ENCODE measurements at places on chromosomes 2 and 18.

GRCh38 chr18:11807233-11807632, 44.0 kb upstream of the CHMP1B start:
- no peak for DNase-seq

DNA sequence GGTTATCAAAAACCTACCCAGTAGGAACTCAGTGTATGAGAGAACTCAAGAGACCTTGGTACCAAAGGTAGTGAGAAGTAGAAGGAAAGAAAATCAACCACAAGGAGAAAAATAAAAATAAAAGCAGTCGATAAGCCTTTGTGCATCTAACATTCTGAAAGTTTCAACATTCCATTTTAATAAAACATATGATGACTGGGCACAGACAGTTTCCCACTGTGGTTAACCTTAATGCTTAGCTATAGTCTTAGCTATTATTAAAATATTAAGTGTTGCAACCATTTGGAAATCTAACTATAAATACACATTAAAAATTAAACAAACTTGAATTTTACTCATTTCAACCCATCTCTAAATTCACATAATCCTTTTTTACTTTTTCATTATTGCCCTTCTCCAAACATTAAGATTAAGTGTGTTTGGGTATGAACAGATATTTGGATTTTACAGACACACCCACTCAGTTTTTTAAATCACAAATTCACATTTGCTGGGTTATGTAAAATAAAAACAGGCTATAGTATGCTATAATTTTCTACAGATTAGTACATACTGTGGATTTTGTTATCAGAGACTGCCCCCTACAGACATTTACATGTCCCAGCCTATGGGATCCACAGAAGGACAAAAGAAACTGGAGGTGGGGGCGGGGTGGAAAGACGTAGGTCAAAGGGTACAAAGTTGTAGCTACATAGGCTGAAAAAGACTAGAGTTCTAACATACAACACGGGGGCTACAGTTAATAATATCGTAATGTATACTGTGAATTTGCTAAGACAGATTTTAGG, 32.8 kb downstream of the SRBD1 start:
- DNase-seq, result no peak

DNA sequence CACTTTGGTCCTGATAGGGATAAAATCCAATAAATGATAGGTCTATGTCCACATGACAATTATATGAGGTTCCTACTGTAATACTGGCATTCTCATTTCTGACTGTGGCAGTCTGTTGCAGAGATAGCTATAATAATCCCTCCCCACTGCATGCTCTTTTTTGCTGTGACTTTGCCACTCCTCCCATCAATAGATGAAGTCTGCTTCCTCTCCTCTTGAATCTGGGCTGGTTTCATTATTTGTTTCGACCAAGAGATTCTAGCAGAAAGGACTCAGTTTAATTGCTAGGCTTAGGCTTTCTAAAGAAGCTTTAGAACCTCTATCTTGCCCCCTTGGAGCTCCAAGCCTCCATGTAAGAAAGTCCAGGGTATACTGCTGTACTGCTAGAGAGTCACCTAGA, 23.3 kb upstream of the CREB1 start:
- no peak for DNase-seq

GRCh38 chr2:73292906-73293533, 328 bp downstream of the EGR4 start:
- DNase-seq, result peak; percentile 5

DNA sequence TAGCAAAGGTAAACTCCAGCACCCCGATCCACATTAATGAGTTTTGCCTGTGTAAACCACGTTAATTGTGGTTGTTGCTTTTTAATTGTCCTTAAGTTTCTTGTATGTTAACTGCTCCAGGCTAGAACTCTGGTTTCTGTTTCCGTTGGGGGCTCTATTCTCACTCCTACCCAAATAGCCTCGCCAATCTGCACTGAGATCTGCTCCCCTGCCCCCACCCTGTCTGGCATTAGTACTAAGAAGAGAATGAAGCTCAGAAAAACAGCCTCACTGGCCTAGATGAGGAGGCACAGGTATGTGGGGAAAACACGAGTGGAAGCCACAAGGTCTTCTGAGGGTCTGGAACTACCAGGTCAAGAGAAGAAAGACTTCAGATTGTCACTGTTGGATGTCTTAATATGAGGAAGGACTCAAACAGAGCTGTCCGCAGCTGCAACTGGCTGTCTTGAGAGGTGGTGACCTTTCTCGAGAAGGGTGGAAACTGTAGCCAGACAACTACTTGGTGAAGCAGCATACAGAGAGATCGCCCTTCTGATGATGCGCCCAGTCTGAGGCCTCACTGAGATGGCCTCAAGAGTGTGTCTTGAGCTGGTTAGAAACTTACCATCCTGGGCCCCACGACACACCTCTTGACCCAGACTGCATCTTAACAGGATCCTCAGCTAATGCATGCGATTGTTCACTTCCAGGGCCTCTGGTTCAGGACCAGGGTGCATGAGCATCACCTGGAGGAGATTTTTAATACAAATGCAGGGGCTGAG, 73.1 kb downstream of the TGOLN2 start:
- DNase-seq, result no peak

GRCh38 chr2:25268139-25268538, 73.6 kb downstream of the DNMT3A start:
- DNase-seq, result no peak

- no peak for DNase-seq
Measured at GRCh38 chr2:70045405-70045804, 41.9 kb upstream of the PCBP1 start.

- no peak for DNase-seq
Measured at GRCh38 chr2:239506101-239506857, 105.5 kb upstream of the HDAC4 start.

DNA sequence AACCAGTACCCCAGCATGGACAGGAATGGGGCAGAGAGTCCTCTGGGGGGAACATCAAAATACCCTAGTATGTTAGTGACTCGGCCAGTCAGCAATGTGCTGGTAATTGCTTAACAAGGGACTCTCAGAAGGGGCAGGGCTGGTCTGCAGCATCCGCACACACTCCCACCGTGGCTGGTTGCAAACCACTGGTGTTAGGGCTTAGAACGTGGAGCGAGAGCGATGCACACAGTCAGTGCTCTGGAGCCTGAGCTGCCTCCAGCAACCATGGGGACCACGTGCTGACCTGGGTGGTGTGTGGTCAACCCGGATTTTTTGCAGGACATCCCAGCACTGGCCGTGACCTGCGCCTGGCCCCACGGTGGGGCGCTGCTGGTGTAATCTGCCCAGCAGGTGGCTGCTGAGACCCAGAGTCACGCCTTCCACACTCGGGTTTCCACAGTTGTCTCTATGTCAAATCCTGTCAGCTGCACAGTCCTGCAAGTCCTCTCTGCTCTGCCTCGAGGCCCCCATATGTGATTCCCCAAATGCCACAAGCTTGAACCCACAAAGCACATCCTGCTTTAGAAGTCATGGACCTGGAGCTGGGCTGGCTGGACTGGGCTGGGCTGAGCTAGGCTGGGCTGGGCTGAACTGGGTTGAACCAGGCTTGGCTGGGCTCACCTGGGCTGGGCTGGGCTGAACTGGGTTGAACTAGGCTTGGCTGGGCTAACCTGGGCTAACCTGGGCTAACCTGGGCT, 50.6 kb upstream of the GPC1 start:
- no peak for DNase-seq

DNA sequence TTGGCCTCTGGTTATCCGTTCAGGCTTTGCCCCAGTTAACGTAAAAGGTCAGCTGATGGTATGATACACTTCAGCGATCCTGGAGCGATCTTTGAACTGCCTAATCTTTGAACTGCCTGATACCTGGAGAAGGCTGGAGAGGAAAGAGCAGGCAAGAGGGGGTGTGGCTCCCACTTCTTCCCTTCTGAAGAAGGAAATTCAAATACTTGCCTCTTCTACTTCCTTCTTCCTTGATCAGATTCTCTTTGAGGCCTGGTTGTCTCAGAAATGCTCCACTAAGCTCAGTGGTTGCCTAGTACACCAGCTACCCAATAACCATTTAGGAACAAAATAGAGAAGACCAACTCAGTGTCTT, 619 bp downstream of the GALM start:
- no peak for DNase-seq

GRCh38 chr2:99634234-99634633, 144.4 kb upstream of the REV1 start:
- DNase-seq, result no peak

GRCh38 chr2:70688427-70688826, 79.6 kb downstream of the ADD2 start:
- DNase-seq, result no peak

DNA sequence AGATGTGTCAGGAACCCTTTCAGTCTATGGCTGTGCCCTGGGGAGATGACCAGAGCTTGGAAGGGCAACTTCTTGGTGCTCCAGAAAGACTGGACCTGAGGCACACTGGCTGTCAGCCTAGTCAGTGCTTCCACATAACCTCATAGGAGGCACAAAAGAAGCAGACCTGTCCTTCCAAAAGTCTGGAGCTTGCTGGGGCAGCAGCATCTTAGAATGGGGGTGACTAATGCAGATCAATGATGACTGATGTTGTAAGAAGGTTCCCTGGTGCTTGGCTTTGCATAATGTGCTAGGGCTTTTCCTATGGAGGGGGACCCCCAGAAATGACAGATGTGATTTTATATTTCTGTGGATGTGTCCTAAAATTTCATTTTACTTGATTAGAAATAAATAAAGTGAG, 255.7 kb upstream of the THUMPD2 start:
- no peak for DNase-seq

DNA sequence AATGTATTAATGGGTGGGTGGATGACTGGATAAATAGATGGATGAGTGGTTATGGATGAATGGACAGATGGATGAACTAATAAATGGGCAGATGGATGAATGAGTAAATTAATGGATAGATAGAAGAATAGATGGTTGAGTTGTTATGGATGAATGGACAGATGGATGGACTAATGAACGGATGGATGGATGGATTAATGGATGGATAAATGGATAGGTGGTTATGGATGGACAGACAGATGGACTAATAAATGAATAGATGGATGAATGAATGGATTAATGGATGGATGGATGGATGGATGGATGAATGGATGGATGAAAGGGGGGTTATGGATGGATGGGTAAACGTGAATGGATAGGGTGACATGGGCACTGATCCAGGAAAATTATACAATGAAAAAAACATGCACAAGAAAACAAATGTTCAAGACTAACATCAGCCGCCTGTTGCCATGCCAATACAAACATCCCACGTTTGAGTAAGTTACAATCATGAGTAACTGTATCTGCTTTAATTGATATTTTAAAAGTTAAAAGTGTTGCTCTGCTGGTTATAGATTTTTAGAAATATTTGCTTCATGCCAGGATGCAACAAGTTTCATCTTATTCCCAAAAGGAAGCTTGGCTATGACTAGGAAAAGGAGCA, 20.8 kb downstream of the PXDN start:
- DNase-seq, result no peak

DNA sequence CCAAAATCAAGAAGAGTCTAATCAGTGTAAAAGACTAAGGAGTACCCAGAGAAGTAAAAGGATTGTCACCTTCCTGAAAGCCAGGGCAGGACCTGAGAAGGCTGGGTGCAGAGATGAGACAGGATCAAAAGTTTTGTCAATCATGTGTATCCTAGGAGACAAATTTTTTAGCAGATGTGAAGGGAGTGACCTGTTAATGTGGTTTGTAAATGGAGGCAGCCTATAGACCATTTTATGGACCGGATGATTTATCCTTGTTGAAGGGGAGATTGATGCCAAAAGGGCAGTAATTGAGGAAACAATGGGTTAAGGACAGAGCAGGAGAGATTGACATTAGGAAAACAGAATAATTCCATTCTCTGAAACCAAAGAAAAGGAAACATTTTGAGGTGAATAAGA, 813 bp downstream of the NDC80 start:
- no peak for DNase-seq

DNA sequence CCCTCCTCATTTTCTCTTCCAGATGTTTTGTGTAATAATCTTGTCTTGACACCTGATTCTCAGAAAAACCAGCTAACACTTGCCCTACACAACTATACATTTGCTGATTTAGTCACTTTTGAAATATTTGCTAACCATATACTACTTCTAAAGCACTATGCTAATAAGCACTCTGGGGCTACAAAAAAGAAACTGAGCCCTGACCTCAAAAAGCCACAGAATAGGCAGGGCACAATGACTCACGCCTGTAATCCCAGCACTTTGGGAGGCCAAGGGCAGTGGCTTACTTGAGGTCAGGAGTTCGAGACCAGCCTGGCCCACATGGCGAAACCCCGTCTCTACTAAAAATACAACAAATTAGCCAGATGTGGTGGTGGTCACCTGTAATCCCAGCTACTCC, 266.0 kb downstream of the RAD51AP2 start:
- DNase-seq, result no peak

DNA sequence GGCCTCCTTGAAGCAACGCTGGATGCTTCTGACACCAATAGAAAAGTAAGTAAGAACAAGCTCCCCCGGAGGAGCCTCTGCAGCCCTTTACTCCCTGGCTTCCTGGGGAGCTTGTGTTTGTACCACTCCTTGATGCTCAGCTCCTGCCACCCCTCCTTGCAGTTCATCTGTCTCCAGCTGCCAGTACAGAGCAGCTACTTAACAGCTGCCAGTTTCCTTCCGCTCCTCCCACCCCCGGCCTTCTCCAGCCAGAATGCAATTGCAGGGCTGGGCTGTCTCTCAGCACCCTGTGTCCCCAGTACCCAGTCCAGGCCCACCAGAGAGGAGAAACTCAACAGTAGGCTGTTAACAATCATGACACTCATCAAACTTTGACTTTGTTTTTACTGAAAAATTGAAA, 109.4 kb downstream of the AOX1 start:
- DNase-seq, result no peak

GRCh38 chr2:97769711-97770110, 56.3 kb downstream of the ZAP70 start:
- DNase-seq, result no peak

DNA sequence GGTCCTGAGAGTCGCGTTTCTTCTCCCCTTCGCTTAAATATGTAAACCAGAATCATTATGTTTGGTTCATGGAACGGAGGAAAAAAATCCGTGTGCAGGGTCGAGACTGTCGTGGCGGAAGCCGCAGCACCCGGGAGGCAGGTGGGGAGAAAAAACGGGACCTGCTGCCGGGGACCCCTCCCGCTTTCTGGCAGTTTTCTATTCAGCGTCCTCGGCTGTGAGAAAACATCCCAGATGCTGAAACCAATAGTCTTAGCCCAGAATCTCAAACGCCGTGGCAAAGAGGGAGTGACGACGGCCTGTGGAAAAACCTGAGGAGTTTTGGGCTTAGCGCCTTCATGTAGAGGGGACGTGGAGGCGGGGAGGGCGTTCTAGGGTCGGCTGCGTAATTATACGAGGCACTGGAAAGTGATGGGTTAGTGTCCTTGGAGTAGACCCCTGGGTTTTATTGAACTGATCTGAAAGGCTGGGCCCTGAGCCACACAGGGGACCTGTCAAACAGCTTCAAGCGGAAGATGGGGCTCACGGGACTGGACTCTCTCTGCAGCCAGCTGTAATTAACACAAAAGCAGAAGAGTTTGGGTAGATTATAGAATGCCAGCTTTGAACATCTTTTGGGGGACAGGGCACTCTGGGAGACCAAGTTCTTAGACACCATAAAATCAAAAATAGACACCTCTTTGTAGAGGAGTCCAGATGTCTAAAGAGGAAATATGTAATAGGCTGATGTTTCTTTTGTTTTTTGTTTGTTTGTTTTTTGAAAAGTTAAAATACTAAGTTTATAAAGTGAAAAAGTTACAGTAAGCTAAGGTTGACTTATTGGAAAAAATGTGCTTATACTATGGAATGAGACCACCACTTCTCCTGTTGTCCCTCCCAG, 834 bp upstream of the BUB1 start:
- no peak for DNase-seq

GRCh38 chr18:50312296-50313030, 25.0 kb upstream of the CXXC1 start:
- no peak for DNase-seq

Data from T-helper 2 cell treated with Interferon-gamma antibody and Interleukin-4, amounts not matched to agents 5 μg/mL and 100 μg/mL, for 36 hours (primary cell).